Stimulated activated CD8-positive, alpha-beta memory T cell treated with anti-CD3 and anti-CD28 coated beads, Interleukin-4, amount 100 ng/mL, for 4 hours (primary cell): ENCODE measurements at places on chromosomes 3 and 15.

DNA sequence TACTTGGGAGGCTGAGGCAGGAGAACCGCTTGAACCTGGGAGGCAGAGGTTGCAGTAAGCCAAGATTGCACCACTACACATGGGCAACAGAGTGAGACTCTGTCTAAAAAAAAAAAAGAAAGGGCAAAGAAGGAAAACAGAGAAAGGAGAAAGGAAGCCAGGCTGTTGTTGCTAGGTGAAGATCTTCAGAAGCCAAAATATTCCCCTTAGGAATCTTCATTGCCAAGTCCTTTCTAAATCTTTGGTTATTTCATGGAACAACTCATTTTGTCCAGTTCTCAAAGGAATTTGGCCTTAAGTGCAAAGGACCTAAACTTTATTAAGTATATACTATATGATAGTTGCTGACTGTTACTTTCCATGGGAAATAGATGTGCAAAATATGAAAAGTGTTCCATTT, 59.2 kb upstream of the OSBPL11 start:
- no peak for DNase-seq

GRCh38 chr3:170159459-170159858, 22.1 kb downstream of the PHC3 start:
- DNase-seq: no peak

DNA sequence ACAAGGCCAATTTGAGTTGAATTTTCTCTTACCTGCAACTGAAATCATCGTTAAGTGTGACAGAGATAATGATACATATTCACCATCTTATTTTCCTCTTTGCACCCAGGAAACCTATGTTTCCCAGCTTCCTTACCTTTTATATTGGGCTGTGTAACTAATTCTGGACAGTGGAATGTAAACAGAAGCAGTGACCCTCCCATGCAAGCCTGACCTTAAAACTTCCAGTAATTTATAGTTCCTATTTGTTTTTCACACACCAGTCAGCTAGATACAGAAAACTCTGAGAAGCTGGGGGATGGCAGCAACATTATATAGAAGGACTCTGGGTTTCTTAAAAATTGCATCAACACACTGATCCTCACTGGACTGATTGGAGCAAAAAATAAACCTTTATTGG, 4.5 kb upstream of the ZNF280D start:
- no peak for DNase-seq

- DNase-seq: no peak
These were observed 35.5 kb downstream of the MDFIC2 start for GRCh38 chr3:70276901-70277300.

DNA sequence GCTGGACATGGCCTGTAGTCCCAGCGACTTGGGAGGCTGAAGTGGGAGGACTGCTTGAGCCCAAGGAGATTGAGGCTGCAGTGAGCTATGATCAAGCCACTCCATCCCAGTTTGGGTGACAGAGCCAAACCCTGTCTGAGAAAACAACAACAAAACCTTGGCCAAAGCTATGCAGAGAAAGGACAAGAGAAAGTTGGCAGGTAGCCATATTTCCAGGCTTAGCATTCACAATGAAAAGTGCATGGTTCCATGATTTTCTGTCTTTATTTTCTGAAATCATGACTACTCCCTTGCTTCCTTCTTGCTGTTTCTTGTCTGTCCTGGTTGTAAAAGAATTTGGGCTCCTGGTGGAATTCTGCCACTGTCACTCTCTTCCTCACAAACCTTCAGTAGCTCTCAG, 284.6 kb upstream of the C2CD4B start:
- DNase-seq: no peak

DNA sequence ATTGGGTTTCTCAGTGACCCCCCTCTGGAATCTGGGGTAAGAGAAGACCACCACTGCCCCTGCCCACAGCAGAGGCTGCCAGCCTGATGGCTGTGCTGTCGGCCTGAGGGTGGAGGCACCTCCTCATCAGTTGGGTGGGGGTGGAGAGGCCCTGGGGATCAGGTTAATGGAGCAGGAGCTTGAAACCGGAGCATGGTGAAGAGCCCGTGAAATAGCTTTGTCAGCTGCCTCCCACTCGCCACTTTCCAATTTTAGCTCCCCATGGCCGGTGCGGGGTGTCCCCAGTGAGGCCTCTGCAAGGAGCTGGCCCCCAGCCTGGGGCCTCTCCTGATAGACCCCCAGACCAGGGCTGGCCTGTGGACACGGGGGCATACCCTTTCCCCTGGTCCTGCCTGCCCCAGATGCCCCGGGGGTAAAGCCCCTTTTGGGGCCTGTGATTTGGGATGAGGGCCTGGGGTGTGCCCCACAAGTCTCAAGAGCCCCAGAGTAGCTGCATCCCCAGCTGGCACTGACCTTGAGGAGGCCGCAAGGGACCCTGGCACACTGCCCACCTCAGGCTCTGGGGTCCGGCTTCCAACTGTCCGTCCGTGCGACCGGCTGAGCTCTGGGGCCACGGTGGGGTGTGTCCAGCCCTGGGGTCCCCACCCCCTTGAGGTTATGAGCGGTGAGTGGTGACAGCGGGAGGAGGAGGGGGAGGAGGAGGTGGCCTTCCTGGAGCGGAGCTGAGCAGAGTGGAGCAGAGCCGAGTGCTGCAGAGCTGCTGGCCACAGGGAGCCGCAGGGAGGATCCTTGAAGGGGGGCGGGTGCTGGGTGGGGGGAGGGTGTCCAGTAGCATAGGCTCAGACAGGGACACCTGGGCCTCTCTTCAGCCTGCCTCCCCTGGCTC, at the start of gene HHATL:
Gene HHATL (minus strand): TSS at position 733 of the 886 bp plus-strand sequence. CDS start 1,972 bp downstream, outside the sequence.
- DNase-seq: no peak

GRCh38 chr3:4313606-4314293, 10.6 kb downstream of the SETMAR start:
- no peak for DNase-seq

DNA sequence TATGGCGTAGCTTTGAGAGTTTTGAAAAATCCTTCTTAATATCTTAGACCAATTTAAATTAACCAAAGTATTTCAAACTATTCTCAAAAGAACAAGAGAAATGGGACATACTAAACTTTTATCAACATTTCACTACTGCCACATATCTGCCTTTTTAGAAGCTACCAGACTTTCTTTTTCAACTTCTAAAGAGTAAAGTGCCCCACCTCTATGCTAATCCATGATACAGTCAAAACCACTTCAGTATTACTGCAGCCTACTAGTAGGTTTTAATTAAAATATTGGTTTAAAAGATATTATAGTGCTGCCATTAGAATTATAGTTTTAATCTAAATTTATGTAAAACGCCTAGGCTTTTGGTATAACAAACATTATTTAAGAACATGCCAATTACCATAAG, 15.1 kb downstream of the HERC1 start:
- DNase-seq: no peak

- DNase-seq: no peak
These were observed 39.3 kb downstream of the SRP14 start for GRCh38 chr15:39999538-40000200.
